NCI-H774 (cell line): ENCODE measurements at places on chromosomes 13 and 19.

GRCh38 chr13:51452361-51453206, at the start of gene INTS6:
INTS6 (minus strand) TSS chr13:51453036; CDS start chr13:51452525, 511 bp downstream.
- peak; percentile 89 for DNase-seq

- no peak for DNase-seq
Observed at GRCh38 chr13:47901441-47901840, 99.6 kb downstream of the SUCLA2 start.

DNA sequence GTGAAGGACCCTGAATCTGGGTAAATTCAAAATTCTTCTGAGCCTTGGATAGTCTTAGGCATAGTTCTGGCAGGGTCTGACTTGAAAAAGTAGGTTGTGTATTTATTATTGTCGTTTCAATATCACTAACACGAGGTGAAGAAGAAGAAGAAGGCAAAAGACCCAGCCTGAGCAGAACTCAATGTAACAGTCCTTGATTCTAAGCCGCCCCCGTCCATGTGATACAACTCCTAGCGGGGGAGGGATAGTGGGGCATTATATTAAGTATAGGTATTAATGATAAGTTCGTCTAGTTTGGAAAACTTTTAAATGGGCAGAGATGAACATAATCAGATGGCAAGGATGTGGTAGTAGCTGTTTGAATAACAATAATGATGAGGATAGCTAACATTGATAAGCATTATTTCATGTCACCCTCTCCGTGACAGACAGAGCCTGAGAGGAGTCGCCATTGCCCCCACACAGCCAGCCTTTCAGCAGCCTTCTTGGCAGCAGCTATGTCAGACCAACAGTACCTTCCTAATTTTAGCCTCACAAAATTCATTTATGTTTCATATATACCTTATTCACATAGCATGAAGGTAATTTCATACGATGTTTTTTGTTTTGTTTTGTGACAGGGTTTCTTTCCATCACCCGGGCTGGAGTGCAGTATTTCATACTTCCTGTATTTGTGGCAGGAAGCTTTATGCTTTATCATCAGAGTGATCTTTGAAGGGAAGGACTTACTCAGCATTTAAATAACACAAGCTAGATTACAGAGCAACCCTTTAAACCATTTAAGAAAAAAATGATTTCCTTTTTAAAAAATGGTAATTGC, 64.4 kb upstream of the NPAS1 start:
- no peak for DNase-seq

DNA sequence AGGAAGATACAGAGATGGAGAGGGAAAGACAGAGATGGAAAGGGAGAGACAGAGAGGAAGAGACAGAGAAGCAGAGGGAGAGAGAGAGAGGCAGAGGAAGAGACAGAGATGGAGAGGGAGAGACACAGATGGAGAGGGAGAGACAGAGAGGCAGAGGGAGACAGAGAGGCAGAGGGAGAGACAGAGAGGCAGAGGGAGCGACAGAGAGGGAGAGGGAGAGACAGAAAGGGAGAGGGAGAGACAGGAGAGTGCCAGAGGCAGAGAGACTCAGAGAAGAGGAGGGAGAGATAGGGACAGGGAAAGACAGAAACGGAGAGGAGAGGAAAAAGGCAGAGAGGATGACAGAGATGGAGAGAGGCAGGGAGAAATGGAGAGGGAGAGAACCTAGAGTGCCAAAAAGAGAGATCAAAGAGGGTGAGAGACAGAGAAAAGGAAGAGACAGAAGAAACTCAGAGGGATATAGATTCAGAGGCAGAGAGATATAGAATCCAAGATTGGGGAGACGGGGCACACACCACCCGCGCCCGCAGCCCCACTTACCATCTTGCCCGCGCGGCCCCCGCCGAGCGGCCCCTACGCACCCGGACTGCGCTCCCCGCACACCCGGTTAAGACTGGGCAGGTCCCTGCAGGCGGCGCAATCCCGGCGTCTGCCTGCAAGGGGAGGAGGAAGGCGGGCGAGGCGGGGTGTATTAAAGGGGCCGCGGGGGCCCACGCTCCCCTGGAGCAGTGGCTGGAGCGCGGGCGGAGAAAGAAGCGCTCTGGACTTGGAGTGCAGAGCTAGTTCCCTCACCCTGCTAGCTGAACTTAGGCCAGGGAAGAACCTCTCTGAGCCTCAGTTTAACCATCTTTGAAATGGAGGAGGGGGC, 10.7 kb downstream of the TM6SF2 start:
- no peak for DNase-seq

- DNase-seq, result no peak
Observed at GRCh38 chr19:44649578-44650145, 6.0 kb downstream of the PVR start.

GRCh38 chr19:40799558-40800338, 757 bp downstream of the EGLN2 start:
- DNase-seq, result no peak

DNA sequence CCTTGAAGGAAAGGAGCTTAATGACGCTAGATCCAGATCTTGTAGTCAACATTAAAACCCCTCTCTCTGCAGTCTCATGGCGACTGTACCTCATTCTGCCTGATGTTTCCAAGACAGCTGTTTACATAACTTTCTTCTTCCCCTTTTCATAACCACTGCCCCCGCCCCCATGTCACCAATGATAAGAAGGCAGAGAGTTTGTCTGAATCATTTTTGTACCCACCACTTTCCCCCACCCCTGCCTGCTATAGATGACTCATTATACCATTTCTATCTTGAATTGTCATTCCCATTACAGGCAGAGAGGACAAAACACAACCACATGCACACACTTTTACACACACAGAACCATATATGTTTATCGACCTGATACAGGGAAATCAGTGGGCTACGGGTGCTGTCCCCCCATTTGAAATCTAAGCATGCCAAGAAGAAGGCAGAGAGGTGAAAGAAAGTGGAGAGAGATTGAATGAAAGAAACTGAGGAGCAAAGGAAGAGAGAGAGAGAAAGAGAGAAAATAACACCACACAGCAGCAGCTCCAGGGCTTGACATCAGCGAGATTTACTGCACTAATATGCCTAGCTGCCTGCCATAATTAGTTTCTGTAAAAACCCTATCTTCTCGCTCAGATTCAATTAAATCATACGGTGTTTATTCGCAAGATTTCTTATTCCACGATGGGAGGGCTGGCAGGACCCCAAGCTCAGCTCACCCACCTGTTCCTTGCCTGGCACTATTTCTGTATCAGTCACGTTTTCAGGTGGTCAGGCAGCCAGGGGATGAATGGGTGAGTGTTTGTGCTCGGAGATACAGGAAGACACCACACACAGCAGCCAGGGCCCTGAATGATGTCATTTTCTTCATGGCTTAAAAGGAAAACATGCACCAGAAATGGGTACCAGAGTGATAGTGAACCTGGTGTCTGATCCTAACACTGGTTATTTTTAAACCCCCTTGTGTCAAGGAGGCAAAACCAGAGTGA, 114.3 kb upstream of the SERP2 start:
- no peak for DNase-seq

DNA sequence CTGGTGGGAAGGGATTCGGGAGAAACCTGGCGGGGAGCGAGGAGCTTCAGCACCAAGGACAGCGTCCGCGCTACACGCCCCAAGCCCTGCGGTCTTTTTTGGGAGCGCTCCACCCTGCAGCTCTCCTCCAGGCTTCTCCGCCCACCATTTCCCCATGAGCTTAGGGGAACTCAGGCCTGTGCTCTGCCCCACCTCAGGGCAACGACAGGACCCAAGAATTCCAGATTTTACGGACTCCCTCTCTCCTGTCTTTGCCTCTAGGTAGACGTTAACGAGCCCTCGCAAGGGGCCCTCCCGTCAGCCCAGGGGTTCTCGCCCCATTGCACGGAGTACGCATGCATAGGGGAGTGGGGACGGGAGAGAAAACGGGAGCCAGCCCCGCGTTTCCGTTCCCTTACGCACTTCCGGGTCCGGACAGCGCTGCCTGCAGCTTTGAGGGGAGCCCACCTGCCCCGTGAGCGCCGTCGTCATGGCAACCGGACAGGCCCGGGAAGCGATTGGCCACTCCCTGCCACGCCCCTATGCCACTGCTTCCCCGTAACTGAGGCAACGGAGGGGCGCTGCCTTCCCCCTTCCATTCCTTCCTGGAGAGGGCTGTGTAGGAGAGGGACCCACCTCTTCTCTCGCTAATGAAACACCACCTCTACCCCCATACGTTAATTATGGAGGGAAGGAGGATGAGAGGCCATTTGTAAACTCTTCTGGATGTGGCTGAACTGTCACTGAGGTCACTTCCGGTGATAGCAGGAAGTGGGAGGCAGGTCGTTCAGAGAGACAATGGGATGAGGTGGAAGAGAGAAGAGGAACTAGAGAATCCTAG, 20.8 kb downstream of the NOVA2 start:
- DNase-seq, result peak; percentile 60

GRCh38 chr19:35248310-35249145, at the start of gene LSR:
LSR (plus strand) TSS chr19:35249002; CDS start chr19:35249023, 21 bp downstream.
- peak; percentile 94 for DNase-seq

- DNase-seq, result no peak
Observed at GRCh38 chr13:80251403-80251802, 89.5 kb downstream of the SPRY2 start.

- no peak for DNase-seq
Observed at GRCh38 chr13:66468656-66469055, 761.5 kb downstream of the PCDH9 start.

GRCh38 chr19:13116282-13117175, at the start of gene TRMT1:
TRMT1 (minus strand) TSS chr19:13116740; CDS start chr19:13116399, 341 bp downstream.
- peak; percentile 84 for DNase-seq
